ENCODE measurements at places on chromosomes 1 and 21.

DNA sequence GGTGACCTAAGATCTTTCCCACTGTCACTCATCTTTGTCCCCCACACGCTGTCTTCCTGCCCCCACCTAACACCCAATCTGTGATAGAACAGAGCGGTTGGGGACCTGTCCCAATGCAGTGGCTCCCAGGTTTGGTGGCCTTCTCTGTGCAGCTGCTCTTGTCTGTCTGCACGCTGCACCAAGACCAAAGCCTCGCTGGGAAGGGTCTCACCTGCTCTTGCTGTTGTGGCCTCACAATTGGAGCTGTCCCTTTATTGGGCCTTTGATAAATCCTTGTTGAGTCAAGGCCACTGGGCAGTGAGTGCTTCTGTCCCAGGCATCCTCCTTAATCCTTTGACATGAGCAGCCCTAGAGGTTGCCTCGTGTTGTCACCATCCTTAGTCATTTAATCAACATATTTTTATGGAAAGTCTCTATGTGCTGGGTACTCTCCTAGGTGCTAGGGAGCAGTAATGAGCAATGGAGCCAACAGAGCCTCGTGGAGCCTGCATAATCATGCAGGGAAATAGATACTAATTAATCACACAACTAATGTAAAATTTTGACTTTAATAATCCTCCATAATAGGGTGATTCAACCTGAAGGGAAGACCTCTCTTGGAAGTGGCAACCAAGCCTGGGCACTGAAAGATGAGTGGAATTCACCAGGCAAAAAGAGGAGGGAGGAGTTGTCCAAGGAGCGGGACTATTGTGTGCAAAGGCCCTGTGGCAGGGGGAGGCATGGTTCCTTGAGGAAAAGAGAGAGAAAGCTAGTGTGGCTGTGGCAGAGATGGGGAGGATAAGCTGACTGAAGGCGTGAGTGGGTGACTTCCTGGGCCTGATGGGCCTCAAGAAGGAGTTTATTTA is 57.6 kb downstream of the MAN1C1 start:
- DNase-seq: no peak

DNA sequence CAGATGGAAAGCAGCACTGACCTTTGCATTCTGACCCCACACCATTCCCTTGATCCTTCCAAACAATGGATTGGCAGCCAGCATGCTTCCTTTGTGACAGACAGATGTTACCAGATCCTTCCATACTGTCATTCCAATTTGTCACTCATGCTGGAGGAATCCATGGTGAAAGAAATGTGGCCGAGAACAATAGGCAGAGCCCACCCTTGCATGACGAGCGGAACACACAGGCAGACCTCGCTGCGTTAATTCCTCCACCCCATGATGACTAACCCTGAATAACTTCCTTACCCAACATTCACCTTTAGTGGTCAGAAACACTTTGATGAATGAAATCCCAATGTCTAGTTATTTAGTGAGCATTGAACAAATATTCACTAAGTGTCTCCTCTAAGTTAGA is 45.1 kb downstream of the PDPN start:
- no peak for DNase-seq

DNA sequence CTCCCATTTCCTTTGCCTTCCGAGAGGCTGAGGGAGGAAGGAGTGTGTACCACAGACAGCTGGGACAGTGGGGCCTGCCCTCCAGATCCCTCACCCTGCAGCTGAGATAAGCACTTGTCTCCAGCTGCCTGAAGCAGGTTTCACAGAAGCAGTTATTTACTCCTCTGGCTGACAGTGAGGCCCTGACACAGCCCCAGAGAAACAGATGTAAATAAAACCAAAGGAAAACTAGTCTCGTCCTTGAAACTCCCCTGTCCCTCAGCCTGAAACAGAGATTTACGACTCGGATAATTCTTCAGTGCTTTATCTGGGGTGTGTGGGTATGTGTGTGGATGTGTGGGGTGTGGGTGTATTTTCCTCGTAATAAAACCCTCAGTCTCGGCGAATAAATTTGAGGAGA is 181.1 kb downstream of the IGSF21 start:
- DNase-seq: no peak

DNA sequence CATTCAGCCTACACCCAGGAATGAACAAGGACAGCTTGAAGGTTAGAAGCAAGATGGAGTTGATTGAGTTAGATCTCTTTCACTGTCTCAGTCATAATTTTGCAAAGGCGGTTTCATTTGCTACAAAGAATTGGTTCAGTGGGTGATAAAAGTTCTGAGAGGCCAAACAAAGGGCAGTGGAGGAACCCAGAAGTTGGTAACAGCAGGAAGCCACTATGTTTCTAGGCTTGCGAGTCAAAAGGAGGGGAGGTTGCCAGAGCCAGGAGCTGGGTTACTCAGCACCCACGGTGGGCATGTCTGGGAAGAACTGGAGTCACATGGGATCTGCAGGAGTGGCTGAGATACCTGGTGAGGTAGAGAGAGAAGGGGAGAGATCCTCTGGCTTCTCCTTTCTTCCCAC is 64.2 kb upstream of the MRPS6 start:
- DNase-seq: no peak

GRCh38 chr1:245046315-245046714 is 108.5 kb upstream of the KIF26B start:
- no peak for DNase-seq
